Mammary epithelial cell (primary cell): ENCODE measurements at places on chromosomes 1 and 21. TPM values are rescaled to one million over a fixed set of nuclear protein-coding genes. Genes with fewer than 3 reads are reported as not detected.

Gene C1orf87
- polyA plus RNA-seq, result not detected

Gene SELP
- not detected for polyA plus RNA-seq

Gene CA6
- polyA plus RNA-seq, result 0.08 TPM

Gene CORT
- polyA plus RNA-seq, result 0.08 TPM

Gene DNAH14
- 3.9 TPM for polyA plus RNA-seq

Gene LIPI
- not detected for polyA plus RNA-seq

Gene C1QB
- polyA plus RNA-seq, result not detected

Gene CFHR2
- not detected for polyA plus RNA-seq

Gene SHC1
- 464 TPM for polyA plus RNA-seq

Gene A3GALT2
- not detected for polyA plus RNA-seq

Gene LCE2A
- polyA plus RNA-seq, result not detected

Gene HSF2BP
- 3.0 TPM for polyA plus RNA-seq

Gene DNAJC28
- polyA plus RNA-seq, result 0.75 TPM

Gene KRTAP7-1
- polyA plus RNA-seq, result not detected

Gene DISP1
- 1.6 TPM for polyA plus RNA-seq

Gene COL6A1
- 12.0 TPM for polyA plus RNA-seq

Gene C1QA
- not detected for polyA plus RNA-seq

Gene DCST2
- polyA plus RNA-seq, result 0.15 TPM

Gene AK5
- 0.37 TPM for polyA plus RNA-seq

Gene AGO4
- polyA plus RNA-seq, result 4.4 TPM
